Right cardiac atrium (tissue), 5 donors: ENCODE measurements at places on chromosomes 12 and 14. TPM values are rescaled to one million over a fixed set of nuclear protein-coding genes. Genes with fewer than 3 reads are reported as not detected.
A peak's percentile ranks its signal among the peaks of the same experiment; 100 is the strongest.

DNA sequence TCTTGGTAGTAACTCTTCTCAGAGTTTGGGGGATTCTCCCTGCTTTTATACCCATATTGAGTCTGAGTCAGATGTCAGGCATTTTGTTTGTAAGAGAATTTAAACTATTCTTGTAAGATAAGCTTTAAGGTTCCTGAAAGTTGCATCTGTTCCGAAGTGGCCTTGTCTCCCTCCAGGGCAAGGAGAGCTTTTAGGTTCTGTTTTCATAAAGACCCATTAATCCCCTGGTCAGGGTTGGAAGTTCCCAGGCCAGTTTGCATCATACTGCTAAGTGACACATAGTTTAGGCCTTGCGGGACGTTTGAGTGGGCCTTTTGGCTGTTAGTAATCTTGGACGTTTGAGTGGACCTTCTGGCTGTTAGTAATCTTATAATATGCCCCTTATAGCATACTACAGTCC, 396.7 kb downstream of the NPAS3 start:
- no peak for DNase-seq

- no peak for DNase-seq
These were observed 94.7 kb upstream of the DDHD1 start for GRCh38 chr14:53247596-53248370.

- DNase-seq = no peak
These were observed 11.0 kb upstream of the RPS6KL1 start for GRCh38 chr14:74934041-74934440.

DNA sequence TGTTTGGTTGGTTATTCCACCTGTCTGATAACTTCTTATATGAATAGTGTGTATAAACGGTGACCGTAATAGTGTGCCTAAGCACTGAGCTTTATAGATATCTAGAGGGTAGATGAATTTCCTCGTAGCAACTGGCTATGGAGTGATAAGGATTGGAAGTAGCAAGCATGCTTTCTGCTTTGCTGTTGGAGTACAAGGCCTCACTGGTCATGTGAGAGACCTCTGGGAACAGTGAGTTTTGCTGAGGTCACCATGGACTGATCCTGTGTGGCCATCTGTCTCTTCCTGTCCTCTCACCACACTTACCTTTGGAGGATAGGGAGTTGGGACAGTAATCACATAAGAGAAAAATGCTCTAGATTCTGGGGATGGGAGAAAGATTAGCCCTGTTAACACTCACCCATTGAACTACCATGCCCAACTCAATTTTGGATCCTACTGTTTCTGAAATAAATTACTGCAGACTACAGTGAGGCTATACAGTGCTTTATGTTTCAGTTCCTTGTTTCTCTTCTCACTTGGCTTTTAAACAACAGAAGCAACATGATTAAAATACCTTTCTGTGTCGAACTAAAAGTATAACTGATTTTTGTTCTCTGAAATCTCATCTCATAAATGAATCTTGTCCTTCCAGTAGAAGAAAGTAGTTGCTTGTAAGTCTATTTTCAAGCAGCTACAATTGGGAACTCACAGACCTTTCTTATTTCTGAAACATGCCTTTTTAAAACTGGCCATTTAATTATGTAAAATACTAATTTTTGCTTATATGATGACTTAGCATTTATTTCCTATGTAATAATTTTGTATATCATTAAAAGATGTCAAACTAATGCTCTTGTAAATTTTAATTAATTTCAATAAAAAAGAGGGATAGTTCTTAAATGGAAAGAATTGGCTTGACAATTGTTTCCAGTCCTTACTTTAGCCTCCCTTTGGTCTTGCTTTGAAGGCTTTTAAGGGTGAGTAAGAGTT, 8.3 kb downstream of the TMX1 start:
- no peak for DNase-seq

DNA sequence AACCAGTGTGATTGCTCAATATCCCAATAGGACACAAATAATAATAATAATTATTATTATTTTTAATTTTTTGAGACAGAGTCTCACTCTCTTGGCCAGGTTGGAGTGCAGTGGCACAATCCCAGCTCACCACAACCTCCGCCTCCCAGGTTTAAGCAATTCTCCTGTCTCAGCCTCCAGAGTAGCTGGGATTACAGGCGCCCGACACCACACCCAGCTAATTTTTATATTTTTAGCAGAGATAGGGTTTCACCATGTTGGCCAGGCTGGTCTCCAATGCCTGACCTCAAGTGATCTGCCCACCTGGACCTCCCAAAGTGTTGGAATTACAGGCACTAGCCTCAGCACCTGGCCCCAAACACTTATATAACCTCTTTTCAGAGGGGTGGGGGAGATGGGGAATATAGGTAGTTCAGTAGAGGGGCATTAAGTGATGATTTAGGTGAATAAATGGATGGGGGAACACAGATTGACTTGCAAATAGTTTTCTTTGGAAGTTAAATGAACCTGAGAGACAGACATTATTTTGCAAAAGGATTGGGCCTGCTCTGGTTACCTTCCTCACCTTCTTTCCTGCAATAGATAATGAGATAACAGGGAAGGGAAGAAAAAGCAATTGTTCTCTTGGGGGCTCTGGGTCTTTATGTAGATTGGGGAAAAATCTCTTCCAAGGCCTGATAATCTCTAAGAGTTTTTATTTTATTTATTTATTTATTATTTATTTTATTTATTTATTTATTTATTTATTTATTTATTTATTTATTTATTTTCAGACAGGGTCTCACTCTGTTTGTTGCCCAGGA, 57.7 kb downstream of the RESF1 start:
- no peak for DNase-seq

DNA sequence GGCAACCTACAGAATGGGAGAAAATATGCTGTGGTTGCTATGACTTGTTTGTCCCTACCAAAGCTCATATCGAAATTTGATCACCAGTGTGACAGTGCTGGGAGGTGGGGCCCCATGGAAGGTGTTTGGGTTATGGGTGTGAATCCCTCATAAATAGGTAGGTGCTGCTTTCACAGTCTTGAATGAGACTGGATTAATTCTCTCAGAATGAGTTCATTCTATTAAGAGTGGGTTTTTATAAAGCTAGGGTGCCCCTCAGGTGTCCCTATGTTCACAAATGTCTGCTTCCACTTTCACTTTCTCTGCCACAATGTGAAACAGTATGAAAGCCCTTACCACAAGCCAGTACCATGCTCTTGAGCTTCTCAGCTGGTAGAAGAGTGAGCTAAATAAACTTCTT, 133.5 kb downstream of the CPNE8 start:
- no peak for DNase-seq

DNA sequence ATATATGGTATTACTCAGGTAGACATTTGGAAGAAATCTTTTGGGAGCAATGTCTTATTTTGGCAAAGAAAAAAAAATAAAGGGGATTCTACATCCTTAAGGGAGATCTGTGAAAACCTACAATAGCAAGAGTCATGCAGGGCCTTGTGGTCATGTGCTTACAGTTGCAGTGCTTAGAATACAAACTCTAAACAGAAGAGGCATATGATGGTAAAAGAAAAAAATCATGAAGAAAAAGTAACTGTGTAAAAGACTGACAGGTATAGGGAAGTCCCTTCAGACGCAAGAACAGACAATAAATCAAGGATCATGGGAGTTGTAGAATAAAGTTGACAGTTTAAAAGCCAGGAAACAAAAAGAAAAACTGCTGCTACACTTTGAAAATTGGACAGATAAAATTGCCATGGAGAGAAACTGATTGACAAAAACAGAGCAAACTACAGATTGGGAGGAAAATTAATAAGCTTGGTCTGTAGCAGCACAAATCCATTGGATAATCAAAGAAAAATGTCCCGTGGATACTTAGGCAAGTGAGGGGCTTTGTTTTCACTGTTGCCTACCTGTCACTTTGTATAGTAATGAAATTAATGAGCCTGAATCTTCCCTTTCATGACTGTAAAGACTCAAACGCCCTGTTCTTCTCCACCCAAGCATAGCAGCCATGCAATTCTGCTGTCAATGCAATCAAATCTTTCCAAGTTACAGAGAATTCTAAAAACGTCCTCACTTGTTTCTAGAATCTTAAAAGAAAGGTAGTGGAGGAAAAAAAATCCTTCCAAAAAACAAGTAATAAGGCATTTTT, 402.0 kb downstream of the SYT1 start:
- DNase-seq = no peak

GRCh38 chr12:96400631-96401075, 414 bp upstream of the CDK17 start:
- no peak for DNase-seq

Gene AMN1
- total RNA-seq = 13.9 TPM

DNA sequence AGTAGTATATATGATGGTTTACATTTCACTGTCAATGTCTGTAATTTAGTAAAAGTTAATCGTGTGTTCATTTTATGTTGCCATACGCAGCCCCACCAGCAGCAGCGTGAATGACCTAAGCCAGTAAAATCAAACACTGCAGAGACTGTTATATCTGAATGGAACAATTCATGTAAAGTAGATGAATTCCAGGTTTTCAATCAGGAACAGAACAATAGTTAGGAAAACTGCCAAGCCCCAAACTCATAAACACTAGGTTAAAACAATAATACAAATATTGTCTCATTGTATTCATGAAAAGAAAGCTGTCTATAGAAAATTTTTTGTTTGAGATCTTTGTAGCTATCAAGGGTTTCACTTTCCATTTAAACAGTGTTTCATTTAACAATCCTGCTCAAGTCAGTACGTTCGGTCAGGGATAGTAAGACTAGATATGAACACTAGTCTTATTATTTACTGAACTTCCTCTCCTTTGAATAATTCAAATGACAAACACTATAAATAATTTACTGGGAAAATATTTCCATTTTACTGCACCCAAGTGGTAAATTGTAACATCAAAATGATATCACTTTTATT, 256.8 kb upstream of the FLRT2 start:
- DNase-seq = no peak

DNA sequence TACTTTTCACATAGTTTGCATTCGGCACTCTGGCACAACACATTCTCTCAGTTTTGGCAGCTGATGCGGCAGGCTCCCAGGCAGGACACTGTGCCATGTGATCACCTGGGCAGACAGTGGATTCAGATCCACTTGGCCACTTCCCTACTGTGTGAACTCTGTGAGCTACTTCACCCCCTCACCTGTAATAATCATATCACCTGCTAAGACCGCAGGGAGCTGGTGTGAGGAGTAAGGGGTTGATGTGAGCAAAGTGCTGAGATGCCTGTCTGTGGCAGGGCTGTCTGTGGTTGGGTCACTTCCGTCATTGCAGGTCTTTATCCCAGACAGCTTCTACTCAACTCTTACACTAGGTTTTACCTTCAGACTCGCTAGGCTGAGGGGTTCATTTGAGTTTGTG, 50.4 kb upstream of the AMN start:
- DNase-seq = no peak

GRCh38 chr14:97719931-97720330, 922.7 kb downstream of the VRK1 start:
- DNase-seq = no peak

- DNase-seq = peak; percentile 54
These were observed 46.0 kb upstream of the EML1 start for GRCh38 chr14:99747167-99747566.

DNA sequence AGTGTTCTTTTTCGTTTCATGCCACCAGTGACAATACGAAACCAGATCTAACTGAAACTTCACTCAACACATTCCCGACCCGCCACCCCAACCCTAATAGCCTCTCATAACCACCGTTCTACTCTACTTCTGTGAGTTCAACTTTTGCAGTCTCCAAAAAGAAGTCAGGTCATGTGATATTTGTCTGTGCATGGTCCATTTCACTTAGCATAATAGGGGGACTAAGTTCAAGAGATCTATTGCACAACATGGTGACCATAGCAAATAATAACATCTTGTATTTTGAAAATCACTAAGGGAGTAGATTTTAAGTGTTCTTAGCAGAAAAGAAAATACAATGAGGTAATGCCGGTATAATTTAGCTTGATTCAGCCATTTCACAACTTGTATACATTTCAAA, 376.4 kb downstream of the DIO2 start:
- no peak for DNase-seq

GRCh38 chr14:57714487-57714931, 151.4 kb downstream of the SLC35F4 start:
- no peak for DNase-seq

- no peak for DNase-seq
These were observed 218.8 kb upstream of the TMPO start for GRCh38 chr12:98296462-98297079.

- no peak for DNase-seq
These were observed 109.9 kb downstream of the DAD1 start for GRCh38 chr14:22479132-22479531.

DNA sequence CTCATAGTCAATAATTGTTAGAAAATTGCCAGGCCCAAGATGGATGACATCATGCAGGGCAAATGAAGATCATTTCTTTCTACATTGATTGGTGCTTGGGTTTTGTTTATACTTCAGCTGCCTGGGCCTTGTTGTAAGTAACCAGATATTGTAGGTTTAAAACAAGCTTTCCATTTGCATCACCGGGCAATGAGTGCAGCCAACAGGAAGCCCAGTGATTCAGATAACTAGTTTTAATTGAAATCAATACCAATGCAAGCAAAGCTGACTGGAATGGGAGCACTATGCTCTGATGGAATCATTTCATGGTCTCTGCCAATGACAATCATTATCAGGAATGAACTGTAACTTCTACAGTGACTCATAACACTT, 279.3 kb downstream of the DUSP6 start:
- no peak for DNase-seq

Gene ANGEL1
- total RNA-seq = 24.9 TPM

DNA sequence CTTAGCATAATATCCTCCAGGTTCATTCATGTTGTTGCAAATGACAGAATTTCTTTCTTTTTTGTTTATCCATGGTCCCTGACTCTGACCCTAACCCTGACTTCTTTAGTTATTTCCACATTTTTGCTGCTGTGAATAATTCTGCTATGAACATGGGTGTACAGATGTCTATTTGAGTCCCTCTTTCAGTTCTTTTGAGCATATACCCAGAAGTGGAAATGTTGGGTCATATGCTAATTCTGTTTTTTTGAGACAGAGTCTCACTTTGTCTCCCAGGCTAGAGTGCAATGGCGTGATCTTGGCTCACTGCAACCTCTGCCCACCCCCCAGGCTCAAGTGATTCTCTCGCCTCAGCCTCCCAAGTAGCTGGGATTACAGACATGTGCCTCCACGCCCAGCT, 33.1 kb downstream of the KNTC1 start:
- no peak for DNase-seq

Gene REP15
- total RNA-seq = 2.4 TPM

Gene PTCSC3
- not detected for total RNA-seq

- DNase-seq = no peak
These were observed 116.0 kb downstream of the CACNA1C start for GRCh38 chr12:2168808-2169207.

DNA sequence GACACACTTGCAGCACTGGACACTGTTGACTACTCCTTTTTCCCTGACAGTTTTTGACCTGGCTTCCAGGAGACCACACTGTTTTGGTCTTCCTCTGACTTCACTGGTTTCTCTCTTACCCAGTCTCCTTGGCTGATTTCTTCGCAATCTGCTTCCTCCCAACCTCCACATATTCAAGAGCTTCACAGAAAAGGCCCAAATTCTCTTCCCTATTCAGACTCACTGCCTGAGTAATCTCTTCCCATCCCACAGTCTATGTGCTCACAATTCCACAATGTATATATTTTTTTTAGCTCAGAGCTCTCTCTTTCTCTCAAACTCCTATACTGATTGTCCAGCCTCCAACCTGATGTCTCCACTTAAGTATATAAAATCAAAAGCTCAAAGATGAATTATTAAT, 115.4 kb downstream of the SINHCAF start:
- no peak for DNase-seq

Gene PZP
- 0.47 TPM for total RNA-seq
